ENCODE measurements at places on chromosomes 16 and 17.
A peak's percentile ranks its signal among the peaks of the same experiment; 100 is the strongest.

DNA sequence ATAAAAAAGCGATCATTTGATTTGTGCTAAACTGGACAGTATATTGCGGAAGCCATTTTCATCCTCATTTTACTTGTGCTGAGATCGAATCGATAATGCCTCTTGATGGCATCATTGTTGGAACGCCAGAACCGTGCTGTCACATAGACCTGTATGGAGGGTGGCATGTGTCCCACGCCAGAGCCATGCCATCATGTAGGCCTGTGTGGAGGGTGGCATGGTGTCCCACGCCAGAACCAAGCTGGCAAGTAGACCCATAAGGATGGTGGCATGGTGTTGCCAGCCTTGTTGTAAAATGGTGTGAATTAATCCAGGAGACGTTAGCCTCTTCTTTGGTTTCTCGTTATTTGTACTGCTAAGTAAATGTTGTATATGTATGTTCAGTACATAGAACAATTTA lies 222.7 kb upstream of the CHMP6 start:
- no peak for DNase-seq

DNA sequence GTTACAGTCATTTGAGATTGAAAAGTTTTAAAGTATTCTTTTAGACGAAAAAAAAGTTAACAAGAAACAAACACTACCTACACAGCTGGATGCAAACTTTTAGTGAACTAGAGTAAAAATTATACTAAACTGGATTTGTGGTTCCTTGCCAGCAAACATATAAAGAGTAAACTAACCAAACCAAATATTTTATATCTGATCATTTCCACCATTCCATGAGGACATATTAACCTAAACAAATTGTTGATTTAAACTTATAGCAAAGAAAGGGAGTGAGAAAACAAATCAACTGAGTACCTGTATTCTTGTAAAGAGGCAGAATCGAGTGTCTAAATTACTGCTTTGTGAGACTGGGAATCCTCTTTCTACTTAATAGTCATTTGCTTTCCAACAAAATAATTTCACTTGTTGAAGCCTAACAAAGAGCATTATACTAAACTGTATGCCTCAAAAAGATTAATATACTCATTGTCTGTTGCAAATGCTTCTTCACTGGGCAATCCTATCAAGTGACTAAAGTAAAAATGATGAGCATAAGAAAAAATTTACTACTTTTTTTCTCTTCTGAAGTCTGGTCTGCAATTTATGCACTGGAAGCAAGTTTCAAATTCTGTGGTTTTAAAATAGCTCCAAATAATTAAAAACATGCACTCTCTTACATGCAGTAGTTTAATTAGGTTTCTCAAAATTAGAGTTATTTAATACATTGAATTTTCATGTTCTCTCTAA lies 37.5 kb downstream of the AKAP10 start:
- no peak for DNase-seq

DNA sequence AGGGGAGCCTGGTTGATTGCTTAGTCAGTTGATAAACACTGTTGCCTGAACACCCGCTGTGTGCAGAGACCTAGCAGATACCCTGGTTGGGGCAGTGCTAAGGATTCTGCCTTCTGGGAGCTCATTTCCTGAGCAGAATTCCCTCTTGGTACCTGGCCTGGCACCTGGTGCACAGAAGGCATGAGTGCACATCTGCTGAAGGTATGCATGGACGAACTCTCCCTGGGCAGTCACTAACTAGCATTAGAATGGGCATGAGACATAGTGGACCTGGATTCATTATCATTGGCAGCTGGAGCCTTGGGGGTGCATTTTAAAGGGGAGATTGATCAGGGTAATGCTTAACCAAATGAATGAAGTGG lies 13.1 kb downstream of the ADCY7 start:
- no peak for DNase-seq

- peak; percentile 37 for DNase-seq
These were observed 29.9 kb downstream of the PLCG2 start for GRCh38 chr16:81808933-81809480.

GRCh38 chr17:31802502-31802901 lies 56.5 kb downstream of the COPRS start:
- no peak for DNase-seq

Measured in activated CD4-positive, alpha-beta memory T cell treated with anti-CD3 and anti-CD28 coated beads, Interleukin-2, amount 10 ng/mL, durations not matched to agents 7 days and 5 days (primary cell).